ENCODE measurements at places on chromosomes 6 and 20.

- no peak for DNase-seq
These were observed 267.7 kb downstream of the RNF144B start for GRCh38 chr6:18654821-18655220.

DNA sequence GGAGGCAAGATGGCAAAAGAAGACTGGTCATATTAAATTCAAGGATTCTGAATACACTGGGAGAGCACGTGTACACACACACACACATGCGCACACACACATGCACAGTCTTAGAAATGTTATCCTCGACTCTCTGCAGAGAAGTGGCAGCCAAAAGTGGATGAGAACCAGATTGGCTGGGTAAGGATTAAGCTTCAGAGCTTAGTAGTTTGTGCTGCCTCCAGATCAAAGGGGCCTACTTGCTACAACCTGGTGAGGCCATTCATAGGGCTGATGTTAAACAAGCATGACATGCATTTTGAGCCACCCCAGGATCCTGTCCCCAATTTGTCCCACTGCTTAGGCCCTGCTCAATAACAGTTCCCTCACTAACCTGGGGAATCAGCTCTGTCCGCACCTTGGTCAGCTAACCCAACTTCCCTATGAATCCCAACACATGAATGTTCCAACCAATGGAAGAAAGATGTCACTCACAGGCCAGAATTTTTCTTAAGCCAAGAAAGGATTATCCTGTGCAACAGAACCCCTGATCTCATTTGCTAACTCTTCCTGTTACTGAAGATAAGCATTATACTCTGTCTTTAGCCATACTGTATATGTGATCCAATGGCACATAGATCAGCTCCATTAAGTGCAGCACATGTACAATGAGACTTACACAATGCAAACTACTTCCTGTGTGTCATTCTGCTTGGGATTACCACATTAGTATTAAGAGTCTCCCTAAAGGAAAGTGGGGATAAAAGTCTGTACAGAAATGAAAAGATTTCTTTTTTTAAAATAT lies 31.0 kb downstream of the TOMM6 start:
- no peak for DNase-seq

DNA sequence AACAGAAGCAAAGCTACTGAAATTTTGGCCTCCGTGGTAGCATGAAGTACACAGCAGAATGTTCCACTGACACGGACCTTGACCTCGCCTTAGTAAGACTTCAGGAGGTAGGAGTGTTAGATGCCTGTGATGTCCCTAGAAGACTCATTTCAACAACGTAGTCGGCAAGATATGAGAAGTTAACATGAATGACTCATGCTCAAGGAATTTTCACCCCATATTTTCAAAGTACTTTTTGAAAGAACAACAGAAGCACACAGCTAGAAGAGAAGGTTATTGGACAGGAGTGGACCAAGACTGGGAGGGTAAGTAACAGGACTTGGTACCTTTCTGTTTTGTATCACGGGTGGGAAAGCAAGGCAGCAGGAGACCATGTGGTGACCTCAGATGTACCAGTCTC lies 78.0 kb downstream of the DZANK1 start:
- DNase-seq, result peak; percentile 7

- no peak for DNase-seq
These were observed 632.8 kb downstream of the HACE1 start for GRCh38 chr6:104226790-104227446.

DNA sequence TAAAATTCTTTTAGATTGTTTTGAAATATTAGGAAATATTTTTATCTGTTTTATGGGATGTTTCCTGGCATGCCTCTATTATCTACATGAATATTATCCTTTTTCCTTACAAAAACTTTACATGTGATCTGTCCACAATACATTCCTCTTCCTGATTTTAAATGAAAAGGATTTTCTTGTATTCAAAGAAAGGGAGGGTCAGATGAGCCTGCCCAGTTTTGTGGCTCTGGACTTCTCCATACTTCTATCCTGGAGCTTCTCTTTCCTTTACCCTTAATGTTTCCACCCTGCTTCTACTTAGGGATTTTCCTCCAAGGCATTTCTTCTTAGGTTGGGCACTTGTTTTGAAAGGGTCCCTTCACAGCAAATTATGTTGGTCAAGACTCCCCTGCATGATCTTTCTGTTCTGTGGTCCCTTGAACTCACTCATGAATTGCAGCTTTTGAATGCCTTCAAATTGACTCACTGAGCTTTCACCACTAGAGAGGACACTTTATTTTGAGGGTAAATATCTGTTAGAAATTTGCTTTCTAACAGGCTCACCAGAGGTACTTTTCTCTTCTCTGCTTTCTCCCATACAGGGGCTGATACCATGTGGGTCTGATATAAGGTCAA lies 104.9 kb downstream of the CENPW start:
- DNase-seq, result peak; percentile 20

DNA sequence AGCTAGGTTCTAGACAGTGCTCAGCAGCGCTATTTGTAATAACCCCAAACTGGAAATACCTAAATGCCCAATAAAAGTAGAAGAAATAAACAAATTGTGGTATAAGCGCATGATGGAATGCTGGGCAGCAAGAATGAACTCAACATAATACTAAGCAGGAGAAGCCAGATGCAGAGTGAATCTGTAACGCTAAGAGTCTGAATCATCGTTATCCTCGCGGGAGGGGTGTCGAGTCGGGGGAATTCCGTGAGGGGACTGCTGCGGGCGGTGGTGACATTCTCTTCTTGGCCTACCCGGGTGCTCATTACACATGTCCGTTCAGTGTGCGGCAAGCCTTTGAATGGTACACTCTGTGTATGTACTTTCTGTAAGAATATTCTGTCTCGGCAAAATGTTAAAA lies 83.7 kb downstream of the SULF2 start:
- DNase-seq, result no peak

DNA sequence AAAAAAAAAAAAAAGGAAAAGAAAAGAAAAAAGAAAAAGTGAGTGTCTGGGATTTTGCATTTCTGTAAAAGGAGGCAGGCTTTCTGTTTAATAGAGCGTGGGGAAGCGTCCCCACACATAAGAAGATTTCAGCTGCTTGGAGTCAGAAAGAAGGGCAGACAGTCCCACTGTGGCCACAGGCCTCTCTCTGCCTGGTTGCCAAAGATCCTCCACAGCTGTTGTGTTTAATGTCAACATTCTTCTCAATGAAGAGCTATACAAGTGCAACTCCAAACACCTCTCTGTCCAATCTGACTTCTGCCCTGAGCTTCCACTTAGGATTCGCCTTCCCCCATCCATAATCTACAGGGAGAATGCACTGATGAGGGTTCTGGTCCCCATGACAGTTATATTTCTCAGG lies 64.3 kb upstream of the MLN start:
- DNase-seq, result no peak

- DNase-seq, result no peak
These were observed 67.4 kb downstream of the IGF2R start for GRCh38 chr6:160036331-160036695.

DNA sequence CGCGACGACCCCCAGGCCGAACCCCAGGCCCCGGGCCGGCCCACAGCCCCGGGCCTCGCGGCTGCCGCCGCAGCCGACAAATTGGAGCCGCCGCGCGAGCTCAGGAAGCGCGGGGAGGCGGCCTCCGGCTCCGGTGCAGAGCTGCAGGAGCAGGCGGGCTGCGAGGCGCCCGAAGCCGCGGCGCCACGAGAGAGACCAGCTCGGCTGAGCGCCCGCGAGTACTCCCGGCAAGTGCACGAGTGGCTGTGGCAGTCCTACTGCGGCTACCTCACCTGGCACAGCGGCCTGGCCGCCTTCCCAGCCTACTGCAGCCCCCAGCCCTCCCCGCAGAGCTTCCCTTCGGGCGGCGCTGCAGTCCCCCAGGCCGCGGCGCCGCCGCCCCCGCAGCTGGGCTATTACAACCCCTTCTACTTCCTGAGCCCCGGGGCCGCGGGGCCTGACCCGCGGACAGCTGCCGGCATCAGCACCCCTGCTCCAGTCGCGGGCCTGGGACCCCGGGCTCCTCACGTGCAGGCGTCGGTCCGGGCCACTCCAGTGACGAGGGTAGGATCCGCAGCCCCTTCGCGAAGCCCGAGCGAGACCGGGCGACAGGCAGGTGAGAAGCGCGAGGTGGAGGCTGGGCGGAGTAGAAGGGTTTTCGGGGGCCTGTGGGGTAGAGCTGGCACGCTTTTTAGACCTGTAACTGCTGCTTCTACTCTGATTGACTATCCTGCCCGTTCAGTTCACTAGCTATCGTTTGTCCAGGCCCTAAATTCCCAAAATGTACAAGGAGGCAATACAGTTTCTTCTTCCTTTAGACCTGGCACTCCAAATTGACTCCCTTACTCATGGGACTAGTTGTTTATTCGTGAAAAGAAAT lies 654 bp downstream of the FAM8A1 start:
- DNase-seq, result no peak

GRCh38 chr20:17654649-17655285 lies 27.3 kb downstream of the RRBP1 start:
- peak; percentile 39 for DNase-seq

- peak; percentile 58 for DNase-seq
These were observed 29.8 kb downstream of the UST start for GRCh38 chr6:148776321-148777308.

GRCh38 chr6:134472661-134473060 lies 154.7 kb upstream of the SGK1 start:
- DNase-seq, result peak; percentile 37

- DNase-seq, result no peak
These were observed 3.5 kb downstream of the STAU1 start for GRCh38 chr20:49184691-49185070.

- DNase-seq, result peak; percentile 75
These were observed 236.7 kb downstream of the FARS2 start for GRCh38 chr6:5497896-5498578.

GRCh38 chr6:127841811-127842210 lies 59.0 kb downstream of the THEMIS start:
- no peak for DNase-seq

- DNase-seq, result no peak
These were observed 79.7 kb upstream of the JARID2 start for GRCh38 chr6:15166121-15166520.

DNA sequence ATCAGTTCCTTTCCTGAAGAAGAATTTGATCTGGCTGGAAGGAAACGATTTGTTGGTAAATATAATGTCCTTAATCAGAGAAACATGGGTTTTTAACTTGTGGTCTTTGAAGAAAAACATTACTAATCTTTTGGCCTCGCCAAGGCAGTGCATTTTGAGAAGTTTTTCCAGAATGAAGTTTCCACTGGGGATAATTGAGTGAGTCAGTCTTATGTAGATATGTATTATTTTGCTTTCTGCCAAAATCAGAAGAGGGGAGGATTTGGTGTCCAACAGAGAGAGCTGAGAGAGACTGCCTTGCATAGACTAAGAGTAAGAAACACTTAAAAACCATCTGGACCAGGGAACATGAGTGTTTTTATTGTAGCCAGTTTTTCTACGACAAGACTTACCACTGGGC lies 79.9 kb downstream of the FNDC1 start:
- peak; percentile 50 for DNase-seq

DNA sequence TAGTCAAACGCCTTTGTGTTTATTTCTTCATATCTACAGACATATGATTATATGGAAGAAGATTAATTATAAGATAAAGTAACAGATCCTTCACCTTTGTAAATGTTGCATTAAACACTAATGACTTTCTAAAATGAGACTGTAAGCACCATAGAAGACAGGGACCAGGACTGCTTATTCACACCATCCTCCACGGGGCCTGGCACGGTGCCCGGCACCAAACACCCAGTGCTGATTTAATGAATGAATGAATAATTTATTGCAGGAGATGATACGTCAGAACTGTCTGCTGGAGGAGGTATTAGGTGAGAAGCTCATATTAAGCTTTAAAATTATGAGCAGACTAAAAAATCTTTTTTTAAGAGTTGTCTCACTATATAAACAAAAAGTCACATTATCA lies 88.3 kb downstream of the SLX4IP start:
- DNase-seq, result no peak

- no peak for DNase-seq
These were observed 84.9 kb upstream of the ASF1A start for GRCh38 chr6:118808793-118809638.

- DNase-seq, result no peak
These were observed 58.1 kb downstream of the INSM1 start for GRCh38 chr20:20425823-20426654.

GRCh38 chr20:58742668-58743566 lies 50.3 kb downstream of the NPEPL1 start:
- DNase-seq, result no peak

DNA sequence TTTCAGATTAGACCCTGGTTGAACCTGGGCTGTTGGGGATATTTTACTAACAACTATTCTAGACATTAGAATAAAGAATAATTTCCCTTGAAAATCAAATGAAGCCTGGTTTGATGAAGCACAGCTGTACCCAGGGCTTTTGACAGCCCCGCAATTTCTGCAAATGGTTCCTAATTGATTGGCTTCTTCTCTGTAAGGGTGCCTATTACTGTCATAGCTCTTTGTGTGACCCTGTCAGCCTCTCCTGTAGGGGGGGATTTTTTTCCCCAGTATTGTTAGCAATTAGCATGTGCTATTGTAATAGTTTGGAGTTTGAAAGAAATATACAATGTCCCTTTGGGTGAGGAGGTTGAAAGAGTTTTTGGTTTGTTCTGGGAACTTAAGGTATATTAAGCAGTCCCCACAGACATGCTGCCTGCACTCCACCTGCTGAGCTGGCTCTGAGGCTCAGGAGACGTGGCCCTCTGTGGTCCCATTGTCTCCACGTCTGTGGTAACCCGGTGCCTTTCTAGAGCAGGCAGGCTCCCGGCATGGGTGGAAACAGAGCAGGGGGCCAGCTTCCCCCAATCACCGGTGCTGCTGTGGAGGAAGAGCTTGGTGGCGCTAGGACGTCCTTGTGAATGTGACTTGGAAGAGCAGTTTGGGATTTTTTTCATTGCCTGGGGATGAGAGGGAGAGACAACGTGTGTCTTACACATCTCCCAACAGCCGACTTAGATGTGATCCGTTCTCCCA lies 47.3 kb upstream of the CLDN20 start:
- DNase-seq, result no peak

DNA sequence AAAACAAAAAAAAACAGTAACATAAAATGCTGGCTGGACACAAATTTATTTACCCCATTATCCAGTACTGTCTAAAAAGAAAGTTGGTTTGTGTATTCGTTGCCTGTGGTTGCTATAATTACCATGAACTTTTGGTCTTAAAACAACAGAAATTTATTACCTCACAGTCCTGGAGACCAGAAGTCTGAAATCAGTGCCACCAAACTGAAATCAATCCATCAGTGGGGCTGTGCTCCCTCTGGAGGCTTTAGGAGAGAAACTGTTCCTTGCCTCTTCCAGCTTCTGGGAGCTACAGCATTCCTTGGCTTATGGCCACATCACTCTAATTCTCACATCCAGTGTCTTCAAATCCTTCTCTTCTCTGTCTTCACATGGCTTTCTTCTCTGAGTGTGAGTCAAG lies 79.4 kb downstream of the SNX5 start:
- DNase-seq, result peak; percentile 72

DNA sequence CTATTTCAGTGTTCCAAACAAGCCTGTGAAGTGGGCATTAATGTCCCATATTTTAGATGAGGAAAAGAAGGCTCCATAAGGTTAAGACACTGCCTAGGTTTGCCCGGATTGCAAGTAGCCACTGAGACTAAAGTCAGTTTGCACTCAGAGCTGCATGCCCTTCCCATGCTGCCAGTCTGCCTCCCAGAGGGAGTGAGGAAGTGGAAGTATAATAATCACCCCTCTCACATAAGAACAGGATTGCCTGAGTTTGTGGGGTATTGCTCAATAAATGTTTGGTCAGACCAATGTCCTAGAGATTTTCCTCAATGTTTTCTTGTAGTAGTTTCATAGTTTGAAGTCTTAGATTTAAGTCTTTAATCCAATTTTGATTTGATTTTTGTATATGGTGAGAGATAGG lies 43.9 kb upstream of the CLIC5 start:
- peak; percentile 4 for DNase-seq

GRCh38 chr6:32614366-32615081 lies 22.7 kb upstream of the HLA-DQA1 start:
- no peak for DNase-seq
